ENCODE measurements at places on chromosomes 3 and 15.

DNA sequence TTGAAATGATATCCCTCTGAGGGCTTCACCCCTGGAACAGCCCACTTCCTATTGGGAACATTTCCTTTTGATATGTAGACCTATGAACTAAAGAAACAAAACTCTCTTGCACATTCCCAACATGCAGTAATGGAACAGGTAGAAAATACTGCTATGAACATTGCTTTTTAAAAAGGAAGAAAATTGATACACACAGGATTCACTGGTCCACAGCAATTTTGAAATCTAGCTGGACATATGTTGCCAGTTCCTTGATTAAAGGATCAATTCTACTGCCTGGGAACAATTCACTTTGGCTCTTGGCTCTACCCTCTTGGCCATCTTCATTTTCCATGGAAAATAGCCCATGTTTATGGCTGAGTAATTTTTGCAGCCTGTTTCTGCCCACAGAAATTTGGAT, 74.9 kb upstream of the ZNF280D start:
- no peak for DNase-seq

DNA sequence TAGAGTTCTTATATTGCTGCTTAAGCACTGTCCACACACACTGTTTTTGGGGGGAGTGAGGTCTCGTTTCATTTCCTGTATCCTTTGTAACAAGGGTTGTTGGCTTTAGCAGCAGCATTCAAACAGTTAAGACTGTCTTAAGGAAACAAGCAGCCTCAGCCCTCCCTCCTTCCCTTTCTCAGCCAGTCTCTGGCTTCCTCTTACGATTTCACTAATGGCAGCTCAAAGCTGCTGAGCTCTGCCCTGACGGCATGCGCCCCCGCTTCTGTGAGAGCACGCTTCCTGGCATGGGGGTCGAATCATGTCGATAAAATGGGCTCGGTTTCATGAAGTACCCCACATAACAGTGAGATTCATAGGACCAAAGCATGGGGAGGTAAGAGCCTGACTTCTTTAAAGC, 105.0 kb downstream of the KLHL25 start:
- peak; percentile 42 for DNase-seq

- DNase-seq: no peak
These were observed 847.4 kb downstream of the DIPK2A start for GRCh38 chr3:144818973-144819372.

DNA sequence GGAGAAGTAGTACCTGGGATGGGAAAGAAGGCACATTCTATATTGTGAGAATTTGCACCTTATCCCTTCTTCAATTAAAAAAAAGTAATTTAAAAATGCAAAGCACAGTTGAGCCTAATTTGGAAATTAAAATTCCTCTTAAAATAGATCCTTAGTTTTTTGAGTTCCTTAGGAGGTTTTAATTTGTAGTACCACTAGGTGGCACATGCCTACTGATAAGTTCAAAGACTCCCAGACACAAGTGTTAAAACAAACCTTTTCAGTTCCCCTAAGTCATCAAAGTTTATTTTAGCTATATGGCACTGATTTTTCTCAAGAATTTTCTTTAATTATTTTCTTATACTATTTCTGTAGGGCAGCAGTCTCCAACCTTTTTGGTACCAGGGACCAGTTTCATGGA, 127.6 kb upstream of the AZI2 start:
- DNase-seq: no peak

DNA sequence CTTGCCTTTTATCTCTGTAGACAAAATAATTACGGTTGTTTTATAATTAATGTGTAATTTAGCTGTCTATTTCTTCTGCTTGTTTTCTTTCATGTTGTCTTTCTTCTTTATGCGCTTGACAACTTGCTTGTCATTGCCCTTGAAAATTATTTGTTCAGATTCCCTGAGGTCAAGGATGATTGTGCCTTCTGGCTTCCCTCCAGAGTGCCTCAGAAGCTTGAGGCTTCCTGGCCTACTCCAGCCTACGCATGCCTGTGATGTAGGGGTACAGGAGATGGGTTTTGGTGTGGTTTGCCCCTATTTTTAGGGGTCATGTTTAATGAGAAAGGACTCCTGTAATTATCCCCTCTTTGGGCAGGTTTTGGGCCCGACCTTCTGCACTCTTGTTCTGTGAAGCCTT, 231.5 kb downstream of the SV2B start:
- DNase-seq: no peak

DNA sequence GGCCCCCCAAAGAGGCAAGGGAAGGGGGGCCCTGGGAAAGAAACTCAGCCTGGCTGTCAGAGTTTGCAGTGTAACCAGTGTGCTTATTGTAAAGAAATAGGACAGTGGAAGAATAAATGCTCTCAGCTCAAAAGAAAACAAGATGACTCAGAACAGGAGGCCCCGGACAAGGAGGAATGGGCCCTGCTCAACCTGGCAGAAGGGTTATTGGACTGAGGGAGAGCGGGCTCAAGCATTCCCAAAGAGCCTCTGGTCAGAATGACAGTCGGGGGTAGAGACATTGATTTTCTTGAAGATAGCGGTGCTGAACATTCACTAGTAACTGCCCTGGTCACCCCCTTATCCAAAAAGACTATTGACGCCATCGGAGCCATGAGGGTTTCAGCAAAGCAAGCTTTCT, 100.4 kb upstream of the OSBPL11 start:
- no peak for DNase-seq

- DNase-seq: no peak
These were observed 70.4 kb upstream of the ATP11B start for GRCh38 chr3:182722907-182723306.

DNA sequence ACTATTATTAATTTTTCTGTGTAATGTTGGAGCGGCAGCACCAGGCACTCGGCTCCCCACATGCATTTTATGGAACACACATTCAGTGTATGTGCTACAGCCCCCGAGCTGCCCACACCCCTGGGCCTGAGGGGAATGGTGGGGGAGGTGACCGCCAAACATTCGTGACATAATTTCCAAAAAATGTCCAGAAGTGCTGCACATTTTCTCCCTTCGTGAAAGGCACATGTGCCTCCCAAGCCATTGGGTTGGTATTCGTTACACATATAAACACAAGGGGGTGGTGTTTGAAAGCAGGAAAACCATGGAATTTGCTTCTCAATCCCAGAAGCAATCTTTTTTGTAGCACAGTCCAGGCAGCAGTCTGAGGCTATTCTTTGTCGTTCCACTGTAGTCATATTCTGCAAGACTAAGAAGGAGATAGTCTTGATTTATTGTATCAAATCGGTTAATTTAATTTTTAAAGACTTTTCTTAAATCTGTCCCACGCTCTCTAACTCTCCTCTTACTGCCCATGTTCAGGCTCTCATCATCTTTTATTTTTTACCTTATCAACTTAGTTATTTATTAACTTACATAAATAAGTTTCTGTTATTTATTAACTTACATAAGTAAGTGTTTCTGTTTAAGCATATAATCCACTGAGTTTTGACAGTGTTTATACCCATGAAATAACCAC, 39.2 kb upstream of the POLR2M start:
- DNase-seq: no peak

DNA sequence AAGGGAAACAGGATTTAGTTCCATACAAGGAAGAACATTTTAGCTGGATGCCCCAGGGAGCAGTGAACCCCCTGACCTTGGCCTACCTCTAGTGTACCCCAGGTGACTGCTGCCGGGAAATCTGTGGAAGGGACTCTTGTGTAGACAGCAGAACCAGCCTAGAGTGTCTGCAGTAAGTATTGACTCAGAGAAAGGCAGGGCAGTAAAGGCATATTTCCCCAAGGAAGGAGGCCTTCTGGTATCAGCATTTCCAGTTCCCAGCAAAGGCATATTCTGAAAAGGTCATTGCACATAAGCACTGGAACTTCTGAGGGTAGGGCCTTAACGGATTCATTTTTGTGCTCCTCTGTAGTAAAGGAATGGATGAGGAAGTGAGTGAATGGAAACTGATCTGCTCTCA, 246.2 kb downstream of the FAM43A start:
- DNase-seq: no peak

GRCh38 chr3:177714945-177715344, 517.7 kb upstream of the TBL1XR1 start:
- DNase-seq: no peak

DNA sequence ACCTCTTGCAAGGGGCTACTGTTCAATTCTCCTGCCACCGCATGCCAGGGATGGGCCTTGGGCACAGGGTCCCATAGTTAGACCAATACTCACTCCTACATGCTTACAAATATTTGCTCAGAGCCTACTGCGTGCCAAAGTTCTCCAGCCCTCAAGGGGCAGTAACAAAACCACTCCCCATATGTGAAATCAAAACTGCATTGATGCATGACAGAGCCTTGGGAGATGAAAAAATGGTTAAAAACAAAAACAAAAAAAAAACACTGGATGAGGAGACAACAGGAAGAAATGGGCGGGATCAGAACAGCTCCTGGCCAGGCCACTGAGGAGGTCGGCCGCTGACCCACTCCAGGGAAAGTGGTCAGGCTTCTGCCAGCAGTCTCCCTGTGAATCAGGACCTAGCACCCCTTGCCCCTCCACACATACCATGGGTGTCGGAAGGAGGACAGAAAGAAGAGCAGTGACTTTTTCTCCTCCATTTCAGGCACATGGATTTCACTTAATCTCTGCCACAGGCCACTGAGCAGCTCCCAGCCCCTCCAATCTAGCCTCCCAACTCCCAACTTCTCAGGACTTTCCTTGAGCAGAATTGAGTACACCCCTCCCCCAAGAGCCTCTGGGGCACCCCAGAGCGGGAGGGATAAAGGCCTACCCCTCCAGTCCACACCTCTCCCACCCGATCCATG, 2.8 kb downstream of the PLXNB1 start:
- DNase-seq: no peak

GRCh38 chr3:55607175-55607574, 120.1 kb upstream of the WNT5A start:
- DNase-seq: no peak

- no peak for DNase-seq
These were observed 35.7 kb upstream of the BLM start for GRCh38 chr15:90681480-90681879.

DNA sequence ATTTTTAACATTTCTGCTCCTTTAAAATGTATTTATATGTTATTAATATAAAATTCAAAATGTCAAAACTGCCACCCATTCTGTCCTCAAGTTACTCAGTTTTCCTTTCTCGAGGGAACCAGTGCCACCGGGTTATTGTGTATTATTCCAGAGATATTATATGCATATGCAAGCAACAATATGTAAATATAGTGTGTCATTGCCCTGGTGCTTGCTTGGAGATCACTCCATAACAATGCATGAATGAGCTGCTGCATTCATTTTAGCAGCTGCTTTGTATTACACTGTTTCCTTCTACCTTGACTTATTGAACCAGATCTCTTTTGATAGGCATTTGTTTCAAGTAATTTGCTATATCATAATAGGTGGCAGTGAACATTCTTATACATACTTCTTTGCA, 509.1 kb downstream of the MCTP2 start:
- no peak for DNase-seq

DNA sequence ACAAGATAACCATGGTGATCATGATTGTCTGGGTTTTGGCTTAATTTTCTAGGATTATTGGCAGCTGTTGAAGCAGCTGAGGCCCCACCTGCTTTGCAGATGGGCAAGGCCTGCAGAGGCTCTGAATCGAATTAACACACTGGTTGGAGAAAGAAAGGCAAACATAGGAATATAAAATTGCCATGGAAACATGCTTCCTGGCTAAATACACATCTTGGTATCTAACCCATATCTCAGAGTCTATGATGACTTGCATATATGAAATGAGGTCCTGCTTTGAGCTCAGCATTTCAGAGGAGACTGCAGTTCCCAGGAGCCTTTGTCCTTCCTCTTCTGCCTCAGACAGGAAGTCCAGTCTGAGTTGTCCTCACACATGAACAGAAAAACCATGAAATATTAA, 24.3 kb upstream of the SV2B start:
- DNase-seq: no peak

DNA sequence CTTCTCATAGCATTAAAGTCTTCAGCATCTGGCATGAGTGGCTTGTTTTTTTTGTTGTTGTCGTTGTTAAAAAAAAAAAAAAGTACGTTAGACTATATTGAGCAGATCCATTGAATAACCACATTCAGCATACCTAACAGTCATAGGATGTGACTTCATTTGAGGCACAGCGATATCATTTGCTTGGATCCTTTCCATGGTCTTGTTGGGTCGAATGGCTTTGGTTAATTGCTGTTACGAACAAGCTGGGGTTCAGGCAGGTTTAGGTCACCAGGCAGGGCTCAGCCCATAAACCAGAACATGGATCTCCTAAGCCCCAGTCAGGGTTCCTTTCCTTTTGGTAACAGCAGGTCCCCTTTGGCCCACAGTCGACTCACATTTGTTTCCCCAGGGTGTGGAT, 76.2 kb downstream of the POLR2M start:
- DNase-seq: no peak

DNA sequence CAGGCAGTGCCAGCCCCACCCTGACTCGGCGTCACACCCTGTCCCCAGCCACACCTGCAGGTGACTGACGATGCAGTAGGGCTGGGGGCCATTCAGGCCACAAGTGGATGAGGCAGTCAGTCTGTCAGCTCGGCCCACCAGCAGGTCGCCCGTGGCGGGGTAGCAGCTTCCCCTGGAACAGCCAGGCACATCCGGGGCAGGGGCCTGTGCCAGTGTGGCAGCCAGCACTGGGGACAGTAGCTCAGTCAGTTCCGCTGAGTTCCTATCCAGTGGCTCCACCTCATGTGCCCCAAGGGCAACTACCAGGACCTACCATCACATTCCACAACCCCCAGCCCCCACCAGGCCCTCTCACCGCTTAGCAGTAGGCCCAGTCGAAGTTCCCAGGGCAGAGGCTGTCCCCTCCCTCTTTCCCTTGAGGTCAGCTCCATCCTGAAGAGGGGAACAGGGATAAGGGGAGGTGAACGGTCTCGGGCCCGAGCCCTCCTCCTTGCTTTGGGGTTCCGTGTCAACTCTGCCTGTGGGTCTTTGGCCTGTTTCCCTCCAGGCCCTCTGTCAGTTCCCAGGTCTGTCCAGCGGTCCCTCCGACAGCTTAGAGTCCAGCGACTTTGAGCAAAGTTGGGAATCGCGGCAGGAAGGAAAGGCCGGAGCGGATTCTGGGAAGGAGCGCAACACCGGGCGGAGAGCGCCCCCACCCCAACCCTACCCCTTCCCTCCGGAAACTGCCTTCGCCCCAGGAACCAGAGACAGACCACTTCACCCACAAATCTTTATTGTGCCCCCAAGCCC, at the start of gene LAMB2:
TSS of gene LAMB2 (minus strand) at position 614 of the 789 bp plus-strand sequence. CDS start at position 431, 183 bp downstream.
- DNase-seq: no peak

- no peak for DNase-seq
These were observed 174.6 kb downstream of the ANXA2 start for GRCh38 chr15:60223176-60223575.

- no peak for DNase-seq
These were observed 4.2 kb upstream of the GMPPB start for GRCh38 chr3:49727924-49728361.

Measured in stimulated activated CD8-positive, alpha-beta memory T cell treated with anti-CD3 and anti-CD28 coated beads, Interleukin-2, amount 100 ng/mL, for 1 hour (primary cell).